ENCODE measurements at places on chromosomes 6 and 20.

- no peak for DNase-seq
These were observed 186.7 kb upstream of the VGLL2 start for GRCh38 chr6:117078624-117079023.

DNA sequence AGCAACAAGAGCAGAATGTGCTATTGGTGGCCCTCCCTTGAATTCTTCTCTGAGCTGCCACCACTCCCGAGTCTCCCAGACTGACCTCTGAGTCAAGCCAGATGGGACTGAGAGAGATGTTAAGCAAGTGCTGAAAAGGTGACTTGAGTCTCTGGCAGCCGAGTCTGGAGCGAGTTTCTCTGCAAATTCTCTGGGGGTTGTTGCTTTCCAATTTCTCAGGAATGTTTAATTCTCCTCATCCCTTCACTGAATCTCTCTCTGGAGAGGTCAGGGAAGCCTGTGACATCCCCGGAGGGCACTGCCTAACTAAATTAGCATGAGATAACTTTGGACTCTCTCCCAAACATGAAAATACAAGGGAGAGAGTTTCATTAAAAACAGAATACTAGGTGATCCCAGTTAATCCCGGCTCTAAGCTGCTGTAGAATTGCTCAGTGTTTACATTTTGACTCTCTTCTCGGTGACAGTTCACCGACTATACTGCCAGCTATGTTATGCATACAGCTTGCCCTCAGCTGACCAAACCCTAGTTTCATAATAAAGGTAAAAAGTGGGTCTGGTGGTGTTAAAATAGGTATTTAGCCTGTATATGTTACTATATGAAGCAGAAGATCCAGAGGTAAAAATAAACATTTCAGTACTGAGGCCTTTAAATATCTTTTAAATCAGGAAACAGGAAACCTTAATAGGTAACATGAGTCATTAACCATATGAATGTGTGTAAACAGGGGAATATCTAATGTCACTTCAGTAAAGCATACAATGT, 157.9 kb downstream of the FOXC1 start:
- DNase-seq = no peak

DNA sequence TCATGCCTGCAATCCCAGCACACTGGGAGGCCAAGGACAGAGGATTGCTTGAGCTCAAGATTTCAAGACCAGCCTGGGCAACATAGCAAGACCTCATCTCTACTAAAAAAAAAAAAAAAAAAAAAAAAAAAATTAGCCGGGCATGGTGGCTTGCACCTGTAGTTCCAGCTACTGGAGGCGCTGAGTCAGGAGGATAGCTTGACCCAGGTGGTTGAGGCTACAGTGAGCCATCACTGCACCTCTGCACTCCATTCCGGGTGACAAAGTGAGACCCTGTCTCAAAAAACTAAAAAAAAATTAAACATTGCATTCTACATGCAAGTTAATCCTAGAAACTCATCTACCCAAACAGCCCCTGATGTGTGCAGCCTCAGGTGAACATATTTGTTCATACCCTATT, 7.3 kb upstream of the TRAM2 start:
- DNase-seq = no peak

- no peak for DNase-seq
These were observed 40.1 kb upstream of the AKIRIN2 start for GRCh38 chr6:87742106-87742505.

GRCh38 chr20:24148372-24148771, 159.8 kb upstream of the GGTLC1 start:
- DNase-seq = no peak

- DNase-seq = no peak
These were observed 9.8 kb downstream of the RIMS4 start for GRCh38 chr20:44800391-44801046.

GRCh38 chr6:163971841-163972838, 557.6 kb downstream of the QKI start:
- no peak for DNase-seq

GRCh38 chr6:167005350-167006159, 6.4 kb downstream of the CEP43 start:
- no peak for DNase-seq
